ENCODE measurements at places on chromosomes 6 and 20. TPM values are rescaled to one million over a fixed set of nuclear protein-coding genes. Genes with fewer than 3 reads are reported as not detected.
A peak's percentile ranks its signal among the peaks of the same experiment; 100 is the strongest.

The TNNC2 gene
- 0.67 TPM for total RNA-seq

DNA sequence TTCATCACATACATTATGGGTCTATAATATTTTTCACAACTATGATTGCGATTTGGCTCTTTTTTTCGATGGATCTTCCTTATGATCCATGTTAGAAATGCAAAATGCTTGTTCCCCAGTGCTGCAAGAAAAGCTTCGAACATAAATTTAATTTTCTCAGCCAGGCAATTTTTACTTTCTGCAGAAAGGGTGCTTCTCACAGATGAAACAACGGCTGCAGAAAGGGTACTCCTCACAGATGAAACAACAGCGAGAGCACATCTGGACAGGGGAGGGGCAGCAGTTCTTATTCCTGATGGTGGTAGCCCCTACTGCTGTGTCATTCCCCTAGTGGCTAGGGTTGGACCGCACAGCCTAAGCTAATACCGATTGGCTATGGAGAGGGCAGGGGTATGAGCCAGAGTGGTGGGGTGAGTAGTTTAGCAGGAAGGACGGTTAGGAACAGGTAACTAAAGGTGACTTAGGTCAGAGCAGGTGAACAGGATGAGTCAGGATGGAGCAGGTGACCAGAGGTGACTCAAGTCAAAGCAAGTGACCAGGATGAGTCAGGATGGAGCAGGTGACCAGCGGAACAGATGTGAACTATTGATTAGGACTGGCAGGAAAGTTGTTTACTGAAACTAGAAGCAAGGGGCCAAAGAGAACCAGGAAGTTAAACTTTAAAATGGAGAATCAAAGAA lies 13.4 kb upstream of the TREML4 start:
- DNase-seq: no peak

- no peak for DNase-seq
Observed at GRCh38 chr6:144712541-144712940, 427.4 kb downstream of the UTRN start.

The COL11A2 gene
- total RNA-seq: 1.5 TPM

- no peak for DNase-seq
Observed at GRCh38 chr6:101443315-101443714, 49.8 kb downstream of the GRIK2 start.

DNA sequence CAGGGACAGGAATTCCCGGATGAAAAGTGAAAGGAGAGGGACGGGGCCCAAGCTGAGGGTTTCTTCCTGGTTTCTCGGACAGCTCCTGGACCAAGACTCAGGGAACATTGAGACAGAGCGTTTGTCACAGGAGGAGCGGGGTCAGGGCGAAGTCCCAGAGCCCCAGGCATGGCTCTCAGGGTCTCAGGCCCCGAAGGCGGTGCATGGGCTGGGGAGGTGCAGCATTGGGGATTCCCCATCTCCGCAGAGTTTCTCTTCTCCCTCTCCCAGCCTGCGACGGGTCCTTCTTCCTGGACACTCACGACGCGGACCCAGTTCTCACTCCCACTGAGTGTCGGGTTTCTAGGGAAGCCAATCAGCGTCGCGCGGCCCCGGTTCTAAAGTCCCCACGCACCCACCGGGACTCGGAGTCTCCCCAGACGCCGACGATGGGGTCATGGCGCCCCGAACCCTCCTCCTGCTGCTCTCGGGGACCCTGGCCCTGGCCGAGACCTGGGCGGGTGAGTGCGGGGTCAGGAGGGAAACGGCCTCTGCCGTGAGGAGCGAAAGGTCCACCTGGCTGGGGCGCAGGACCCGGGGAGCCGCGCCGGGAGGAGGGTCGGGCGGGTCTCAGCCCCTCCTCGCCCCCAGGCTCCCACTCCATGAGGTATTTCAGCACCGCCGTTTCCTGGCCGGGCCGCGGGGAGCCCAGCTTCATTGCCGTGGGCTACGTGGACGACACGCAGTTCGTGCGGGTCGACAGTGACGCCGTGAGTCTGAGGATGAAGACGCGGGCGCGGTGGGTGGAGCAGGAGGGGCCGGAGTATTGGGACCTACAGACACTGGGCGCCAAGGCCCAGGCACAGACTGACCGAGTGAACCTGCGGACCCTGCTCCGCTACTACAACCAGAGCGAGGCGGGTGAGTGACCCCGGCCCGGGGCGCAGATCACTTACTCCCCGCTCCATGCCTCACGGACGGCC lies 54.6 kb upstream of the POLR1H start:
- DNase-seq: peak; percentile 46

The TRIM10 gene
- total RNA-seq: not detected

DNA sequence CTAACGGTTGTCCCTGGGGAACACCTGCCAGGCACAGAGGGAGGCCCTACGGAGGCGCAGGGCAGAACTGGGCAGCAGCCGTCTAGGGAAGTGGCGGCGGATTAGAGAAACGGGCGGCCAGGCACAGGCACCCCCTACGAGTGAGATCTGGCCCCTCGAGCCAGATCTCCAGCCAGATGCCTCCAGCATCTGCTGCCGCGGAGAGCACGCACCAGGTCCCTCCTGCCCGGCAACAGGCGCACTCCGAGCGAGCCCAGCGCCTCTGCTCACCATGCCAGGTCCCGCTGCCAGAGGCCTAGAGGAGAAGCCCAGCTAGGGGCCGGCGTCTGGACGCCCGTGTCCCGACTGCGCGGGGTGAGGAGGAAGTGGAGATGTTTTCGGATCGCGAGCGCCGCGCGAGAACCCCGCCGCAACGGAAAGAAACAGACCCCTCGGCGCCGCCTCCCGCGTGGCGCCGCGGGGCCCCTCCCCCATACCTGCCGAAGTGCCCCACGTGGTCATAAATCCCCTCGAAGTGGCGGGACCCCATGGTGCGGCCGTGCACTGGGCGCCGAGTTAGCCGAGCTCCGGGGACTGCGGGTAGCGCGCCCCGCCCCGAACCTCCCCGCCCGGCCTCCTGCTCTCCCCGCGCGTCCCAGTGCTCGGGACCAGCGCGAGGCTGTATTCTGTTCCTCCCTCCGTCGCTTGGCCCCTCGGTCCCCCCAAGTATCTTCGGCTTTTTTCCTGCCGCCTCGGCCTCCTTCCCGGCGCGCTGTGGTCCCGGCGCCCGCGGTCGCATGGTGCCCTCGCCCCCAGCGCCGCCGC lies at the start of gene SLC22A16:
SLC22A16 (minus strand) TSS at position 568 of the 804 bp plus-strand sequence; CDS start at position 529, 39 bp downstream.
- no peak for DNase-seq

The RIN2 gene
- not detected for total RNA-seq

The CLDN20 gene
- total RNA-seq: not detected

DNA sequence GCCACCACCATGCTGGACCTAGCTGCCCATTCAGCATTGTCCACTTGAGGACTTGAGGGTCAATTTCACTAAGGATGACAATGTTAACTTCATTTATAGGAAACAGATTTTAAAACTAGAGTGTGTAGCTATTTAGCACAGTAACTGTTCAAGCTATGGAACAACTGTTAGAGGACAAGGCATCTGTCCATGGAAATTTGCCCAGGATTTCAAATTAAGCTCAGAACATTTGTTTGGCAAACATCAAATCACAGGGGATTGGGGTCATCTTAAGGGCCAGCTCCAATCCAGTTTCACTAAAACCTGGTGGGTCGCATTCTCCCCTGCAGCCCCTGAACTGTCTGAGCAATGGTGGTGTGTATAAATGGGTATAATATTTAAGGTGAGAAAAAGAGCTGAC lies 35.1 kb downstream of the PM20D2 start:
- DNase-seq: no peak

- DNase-seq: no peak
Observed at GRCh38 chr6:98909236-98909635, 38.5 kb downstream of the FBXL4 start.

The SLC39A7 gene
- total RNA-seq: 9.7 TPM

- DNase-seq: no peak
Observed at GRCh38 chr6:108946695-108947094, 98.5 kb downstream of the ARMC2 start.

DNA sequence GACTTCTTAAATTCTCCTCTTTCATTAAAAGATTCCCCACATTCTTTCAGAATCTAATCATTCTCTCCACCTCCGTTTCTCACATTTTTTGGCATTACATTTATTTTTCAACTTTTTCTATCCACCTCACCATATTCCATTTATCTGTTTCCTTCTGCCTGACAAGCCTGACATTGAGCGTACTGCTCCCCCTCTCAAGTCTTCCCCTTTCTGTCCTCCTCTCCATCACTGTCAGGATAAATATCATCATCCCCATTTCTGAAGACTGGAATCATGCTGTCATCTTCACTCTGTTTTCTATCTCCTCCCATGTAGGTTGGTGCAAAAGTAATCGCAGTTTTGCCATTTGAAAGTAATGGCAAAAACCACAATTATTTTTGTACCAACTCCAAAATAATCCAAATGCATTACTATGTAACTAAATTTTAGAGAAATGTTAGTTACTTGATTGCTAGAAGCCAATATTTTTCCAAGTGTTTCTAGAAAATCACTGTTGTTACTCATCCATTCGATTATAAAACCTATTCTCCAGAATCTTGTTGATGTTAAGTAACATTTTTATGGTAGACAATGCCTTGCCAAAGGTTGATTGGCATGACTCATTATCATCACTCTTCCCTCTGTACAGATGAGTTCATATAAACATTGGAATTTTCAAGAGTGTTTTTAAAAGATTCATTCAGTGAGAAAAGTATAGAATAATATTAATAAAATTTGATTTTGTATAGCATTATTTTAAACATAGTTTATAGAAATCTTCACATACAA lies 292.3 kb upstream of the RNF217 start:
- DNase-seq: no peak

- DNase-seq: no peak
Observed at GRCh38 chr6:156507656-156508055, 269.5 kb upstream of the ARID1B start.

The NHSL1 gene
- not detected for total RNA-seq

- DNase-seq: peak; percentile 39
Observed at GRCh38 chr20:53872081-53872541, 198.3 kb downstream of the BCAS1 start.

DNA sequence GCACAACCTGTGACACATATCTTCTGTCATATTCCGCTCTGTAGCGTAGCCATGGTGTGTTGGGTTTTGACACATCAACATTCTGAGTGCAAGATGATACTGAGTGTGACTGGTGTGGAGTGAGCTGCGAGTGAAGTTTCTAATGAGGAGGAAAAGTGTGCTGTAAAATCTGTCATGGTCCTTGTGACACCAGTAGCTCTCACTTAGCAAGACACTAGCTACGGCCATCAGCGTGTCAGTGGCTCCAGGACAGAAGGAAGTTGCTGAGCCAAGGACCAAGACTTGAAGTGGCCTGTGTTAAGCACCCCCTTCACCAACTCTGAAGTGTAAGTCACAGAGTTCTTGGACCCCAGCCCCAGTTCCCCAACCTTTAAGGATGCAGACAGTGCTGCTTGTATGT lies 72.1 kb downstream of the TSHZ2 start:
- no peak for DNase-seq

- peak; percentile 84 for DNase-seq
Observed at GRCh38 chr6:163413345-163414116, 987 bp upstream of the QKI start.

Measured in CD8-positive, alpha-beta T cell (primary cell).